CD4-positive, alpha-beta T cell (primary cell): ENCODE measurements at places on chromosomes 4 and X.

DNA sequence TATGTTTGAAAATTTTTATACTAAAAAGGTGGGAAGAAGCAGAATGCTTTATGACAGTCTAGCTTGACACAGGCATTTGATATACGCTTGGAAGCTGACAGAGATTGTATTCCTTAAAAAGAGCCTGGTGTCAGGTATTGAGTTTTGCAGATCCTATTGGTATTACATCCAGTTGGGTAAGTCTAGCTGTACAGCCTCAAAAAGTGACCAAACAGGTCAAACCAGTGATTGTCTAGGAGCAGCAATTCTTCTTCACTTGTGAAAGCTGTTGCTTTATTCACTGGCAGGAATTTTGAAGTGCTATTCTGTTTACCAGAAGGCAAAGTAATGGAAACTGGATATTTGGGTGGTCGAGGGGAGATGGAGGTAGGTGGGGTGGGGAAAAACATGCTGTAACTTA is 77.5 kb downstream of the UCHL1 start:
- DNase-seq: no peak

- DNase-seq: no peak
Measured at GRCh38 chr4:36288731-36289426, 7.5 kb downstream of the DTHD1 start.

DNA sequence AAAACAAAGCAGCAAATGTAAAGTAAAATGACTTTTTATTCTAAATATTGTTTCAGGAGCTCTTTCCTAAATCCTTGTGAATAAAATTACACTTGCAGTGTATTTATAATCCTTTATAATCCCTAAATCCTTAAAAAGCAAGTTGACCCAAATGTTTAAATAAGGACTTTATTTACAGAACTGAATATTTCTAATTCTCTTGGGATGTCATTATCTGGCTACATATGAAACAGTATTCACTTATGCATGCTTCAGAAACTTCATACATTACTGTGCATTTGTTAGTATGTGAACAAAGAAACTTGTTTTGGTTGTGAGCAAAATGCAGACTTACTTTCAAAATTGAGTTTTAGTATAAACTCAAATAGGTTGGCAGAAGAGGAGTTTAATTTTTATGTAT is 49.2 kb downstream of the PTTG2 start:
- DNase-seq: no peak

DNA sequence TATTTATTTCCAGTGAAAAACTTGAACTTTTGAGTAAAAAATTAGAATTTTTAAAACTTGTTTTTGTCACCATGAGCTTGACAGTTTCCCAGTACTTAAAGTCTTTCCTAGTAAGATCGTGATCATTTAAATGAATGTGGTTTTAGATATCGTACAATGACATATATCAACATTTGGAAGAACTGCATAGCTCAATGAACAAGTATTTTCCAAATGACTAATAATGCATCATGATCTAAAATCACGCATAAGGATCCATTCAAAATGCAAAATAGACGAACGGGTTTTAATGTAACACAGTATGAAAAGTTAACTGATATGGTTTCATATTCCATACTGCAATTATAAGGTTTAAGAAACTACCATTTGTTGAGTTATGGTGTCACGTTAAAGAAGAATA is 4.1 kb upstream of the NDNF start:
- no peak for DNase-seq

- no peak for DNase-seq
Measured at GRCh38 chrX:2423899-2424298, 76.9 kb downstream of the DHRSX start.
